ENCODE measurements at places on chromosomes 11 and 22.
A peak's percentile ranks its signal among the peaks of the same experiment; 100 is the strongest.

- peak; percentile 90 for DNase-seq
Measured at GRCh38 chr22:26671317-26672059, 14.1 kb downstream of the MIAT start.

DNA sequence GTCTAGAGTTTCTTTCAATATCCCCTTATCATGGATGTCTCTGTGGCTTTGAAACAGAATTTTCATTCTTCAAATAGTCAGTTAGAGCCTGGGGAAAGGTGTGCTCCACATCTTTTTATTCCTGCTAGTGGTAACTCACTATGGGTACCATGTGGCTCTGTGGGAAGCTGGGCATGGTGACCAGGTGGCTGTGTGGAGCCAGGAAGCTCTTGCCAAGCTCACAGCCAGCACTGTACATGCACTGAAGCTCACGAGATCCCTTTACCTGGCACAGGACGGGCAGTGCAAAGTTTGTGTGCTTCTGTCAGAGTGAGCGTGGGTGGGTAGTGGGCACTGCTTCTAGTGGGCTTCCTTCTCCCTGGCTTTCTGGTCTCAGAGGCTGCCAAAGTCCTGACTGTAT lies 6.3 kb upstream of the KDM4F start:
- DNase-seq: no peak

DNA sequence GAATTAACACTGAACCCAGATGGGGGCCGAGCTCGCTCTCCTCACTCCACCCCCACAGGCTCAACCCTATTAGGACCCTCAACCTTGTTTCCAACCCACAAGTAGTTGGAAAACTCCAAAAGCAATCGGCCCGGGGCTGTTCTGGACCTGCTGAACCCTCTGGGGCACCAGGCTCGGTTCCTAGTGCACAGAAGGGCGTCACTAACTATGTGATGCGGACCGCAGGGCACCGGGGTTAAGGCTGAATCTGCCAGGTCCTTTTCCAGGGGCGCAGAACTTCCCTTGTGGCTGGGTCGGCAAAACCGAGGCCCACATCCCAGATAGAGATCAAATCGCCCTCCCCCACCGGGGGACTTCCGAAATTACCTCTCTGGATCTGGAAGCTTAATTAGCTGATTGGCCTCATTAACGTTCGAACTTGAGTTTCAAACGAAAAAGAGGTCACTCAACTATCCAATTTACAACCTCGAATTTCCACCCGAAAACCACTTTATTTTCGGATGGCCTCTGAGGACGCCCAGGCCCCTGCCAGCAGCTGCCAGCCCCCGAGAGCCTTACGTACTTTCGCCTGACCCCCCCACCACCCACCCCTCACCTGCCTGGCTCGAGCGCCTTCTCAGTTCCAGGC lies 1.7 kb downstream of the SHANK2 start:
- DNase-seq: no peak

- DNase-seq: no peak
Measured at GRCh38 chr11:2998073-2998850, 6.1 kb upstream of the NAP1L4 start.

GRCh38 chr11:104394508-104394907 lies 230.6 kb upstream of the PDGFD start:
- DNase-seq: no peak

DNA sequence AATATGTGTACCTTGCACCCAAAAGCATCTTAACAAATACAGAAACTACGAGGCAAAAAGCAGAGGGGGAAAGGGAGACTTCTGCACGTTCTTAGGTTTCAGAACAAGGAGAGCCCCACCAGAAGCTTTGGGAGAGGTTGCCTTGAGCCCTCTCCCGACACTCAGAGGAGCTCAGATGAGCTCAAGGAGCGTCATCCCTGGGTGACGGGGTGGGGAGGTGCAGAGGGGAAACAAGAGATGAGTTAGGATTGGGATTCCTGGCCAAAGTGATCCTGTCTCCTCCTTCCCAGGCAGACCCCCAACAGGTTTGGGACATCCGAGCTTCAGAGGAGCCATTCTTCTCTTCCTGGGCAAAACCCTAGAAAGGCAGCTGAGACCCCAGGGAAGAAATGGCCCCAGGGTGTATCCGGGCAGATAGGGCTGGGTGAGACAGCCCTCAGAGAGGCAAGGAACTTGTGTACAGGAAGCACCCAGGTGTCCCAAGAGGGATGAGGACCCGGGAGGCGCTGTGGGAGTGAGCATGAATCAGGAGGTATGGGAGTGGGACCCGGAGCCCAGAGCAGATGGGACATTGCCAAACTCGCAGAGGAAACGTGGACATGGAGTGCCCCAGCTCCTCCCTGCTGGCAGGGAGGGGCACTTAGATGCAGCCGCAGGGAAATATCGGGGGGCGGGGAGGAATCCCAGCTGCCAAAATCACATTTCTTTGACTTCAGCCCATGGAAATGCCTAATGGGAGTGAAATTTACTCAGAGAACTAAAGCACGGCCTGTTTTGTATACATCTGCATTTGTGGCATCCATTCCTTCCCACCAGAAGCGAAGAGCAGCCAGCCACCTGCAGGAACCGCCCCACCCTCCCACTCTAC lies 12.4 kb downstream of the C1QTNF6 start:
- DNase-seq: no peak

DNA sequence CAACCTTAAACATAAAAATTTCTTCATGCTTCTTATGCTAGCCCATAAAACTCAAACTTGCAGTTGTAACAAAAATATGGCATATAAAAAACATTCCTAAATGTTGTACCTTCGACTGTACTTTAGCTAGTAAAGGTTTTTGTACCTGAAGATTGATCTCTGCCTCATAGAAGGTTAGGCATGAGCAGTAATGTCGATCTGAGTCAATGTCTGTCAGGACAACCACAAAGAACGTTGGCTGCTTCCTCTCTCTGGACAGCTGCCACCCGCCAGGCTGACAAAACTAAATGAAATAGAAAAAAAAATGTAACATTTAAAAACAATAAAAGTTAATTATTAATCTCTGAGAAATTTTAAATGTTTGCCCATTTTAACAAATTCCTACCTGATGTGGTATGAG lies 251.3 kb downstream of the SBF2 start:
- no peak for DNase-seq

GRCh38 chr22:20531404-20532201 lies 24.2 kb downstream of the MED15 start:
- DNase-seq: no peak

DNA sequence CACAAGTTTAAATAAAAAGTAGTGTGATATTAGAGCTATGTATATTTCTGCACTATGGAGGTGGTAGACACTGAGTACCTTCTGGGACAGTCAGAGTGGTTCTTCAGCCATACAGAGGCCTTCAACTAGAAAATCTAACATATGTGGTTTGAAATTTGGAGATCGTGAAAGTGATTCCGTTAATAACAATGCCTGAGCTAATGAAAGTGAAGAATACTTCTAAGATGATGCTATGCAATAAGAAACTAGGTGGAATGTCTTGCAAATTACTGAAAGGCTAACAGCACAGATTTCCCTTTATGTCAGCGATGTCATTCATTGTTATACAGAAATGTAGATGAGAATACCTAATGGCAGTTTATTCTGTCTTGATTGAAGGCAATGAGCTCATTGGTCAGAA lies 1984.7 kb upstream of the RAG2 start:
- no peak for DNase-seq

DNA sequence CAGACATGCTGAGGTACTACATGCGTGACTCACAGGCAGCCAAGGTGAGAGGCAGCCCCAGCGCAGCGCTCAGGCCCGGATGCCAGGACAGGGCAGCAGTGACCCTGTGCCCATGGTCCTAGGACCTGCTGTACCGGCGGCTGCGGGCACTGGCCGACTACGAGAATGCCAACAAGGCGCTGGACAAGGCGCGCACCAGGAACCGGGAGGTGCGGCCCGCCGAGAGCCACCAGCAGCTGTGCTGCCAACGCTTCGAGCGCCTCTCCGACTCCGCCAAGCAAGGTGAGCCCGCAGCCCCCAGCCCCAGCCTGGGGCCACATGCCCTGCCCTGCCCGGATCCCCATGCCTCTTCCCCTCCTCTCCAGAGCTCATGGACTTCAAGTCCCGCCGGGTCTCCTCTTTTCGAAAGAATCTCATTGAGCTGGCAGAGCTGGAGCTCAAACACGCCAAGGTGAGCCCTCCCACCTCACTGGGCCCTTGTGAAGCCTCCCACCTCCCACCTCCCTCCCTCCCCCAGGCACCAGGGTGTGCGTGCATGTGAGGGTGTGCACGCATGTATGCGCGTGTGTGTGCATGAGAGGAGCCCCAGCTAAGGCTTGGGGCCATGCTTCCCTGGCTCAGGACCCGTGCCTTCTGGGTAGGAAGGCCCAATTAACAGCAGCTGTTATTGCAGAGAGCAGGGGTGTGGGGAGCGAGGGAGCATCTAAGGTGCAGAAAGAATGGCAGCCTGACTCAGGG lies 5.3 kb downstream of the CFL1 start:
- DNase-seq: no peak

Measured in activated CD8-positive, alpha-beta T cell treated with anti-CD3 and anti-CD28 coated beads for 36 hours (primary cell).